ENCODE measurements at places on chromosomes 5 and 9.

DNA sequence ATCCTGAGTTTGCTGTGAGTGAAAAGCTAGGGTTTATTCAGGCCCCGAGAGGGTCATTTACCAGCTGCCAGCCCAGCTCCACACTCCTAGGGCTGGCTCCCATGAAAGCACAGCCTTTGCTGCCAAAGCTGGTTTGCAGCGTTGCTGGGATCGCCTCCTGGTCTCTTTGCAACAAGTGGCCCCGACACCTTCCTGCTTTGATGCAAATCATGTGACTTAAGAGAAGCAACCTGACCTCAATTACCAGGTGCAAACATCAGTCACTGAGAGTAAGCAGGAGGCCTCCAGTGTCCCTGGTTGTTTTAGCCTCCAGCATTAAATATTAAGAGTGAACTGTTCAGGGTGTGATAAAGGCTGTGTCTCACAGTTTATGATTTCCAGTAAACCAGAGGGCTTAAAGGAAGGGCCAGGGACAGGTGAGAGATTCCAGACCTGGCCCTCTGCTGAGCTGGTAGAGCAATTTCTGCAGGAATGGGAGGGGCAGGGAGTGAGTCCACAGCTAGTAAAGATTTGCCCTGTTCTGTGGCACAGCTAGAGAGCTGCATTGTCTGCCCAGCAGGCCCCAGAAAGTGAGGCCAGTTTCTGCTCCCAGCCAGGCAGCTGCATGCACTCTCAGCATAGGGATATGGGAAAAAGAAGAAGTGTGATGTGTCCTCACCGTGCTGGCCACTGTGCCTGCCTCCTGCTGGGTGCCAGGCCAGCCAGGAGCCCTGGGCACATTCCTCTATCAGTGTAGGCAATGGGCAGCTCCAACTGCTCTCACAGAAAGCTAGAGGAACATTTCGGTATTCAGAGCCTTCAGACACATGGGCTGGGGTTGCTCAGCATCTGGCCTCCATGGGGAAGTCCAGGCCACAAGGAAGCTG, 58.0 kb downstream of the SLC22A5 start:
- DNase-seq: no peak

- no peak for DNase-seq
These were observed 34.2 kb upstream of the TGFBR1 start for GRCh38 chr9:99070681-99071080.

DNA sequence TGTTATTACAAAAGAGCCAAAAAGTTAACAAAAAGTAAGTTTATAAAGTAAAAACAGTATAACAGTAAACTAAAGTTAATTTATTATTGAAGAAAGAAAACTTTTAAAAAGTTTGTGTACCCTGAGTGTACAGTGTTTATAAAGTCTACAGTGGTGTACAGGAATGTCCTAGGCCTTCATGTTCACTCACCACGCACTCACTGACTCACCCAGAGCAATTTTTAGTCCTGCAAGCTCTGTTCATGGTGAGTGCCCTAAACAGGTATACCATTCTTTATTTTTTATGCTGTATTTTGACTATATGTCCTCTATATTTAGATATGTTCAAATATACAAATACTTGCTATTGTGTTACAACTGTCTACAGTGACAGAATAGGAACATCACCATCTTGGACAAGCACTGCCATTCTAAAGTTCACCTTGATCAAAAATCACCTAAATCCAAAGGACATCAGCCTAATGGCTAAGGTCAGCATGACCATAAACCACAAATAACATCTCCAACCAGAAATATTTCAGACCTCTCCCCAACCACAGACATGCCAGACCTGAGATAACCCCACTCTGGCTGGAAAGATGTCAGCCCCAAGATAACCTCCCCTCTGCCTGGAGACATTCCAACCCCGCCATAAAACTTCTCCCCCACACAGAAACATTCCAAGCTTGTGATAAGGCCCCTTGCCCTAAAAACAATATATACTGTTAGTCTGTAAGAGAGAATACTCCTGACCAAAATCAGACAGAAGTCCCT, 56.1 kb downstream of the AGXT2 start:
- no peak for DNase-seq

DNA sequence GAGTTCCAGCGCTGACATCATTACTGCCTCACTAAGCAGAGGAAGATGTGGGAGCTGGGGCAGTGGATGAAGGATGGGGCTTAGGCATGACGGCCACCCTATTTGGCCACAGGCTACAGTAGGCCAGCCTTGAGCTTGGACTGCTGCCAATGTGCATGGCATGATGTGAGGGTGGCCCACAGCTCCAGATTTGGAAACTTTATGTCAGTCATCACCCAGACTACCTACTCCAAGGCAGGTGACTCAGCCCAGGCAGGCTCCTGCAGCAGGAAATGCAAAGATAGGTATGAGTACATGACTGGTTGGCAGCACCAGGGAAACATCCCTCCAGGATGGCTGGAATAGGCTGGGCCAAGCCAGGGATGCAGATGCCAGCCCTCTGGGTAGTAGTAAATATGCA, 303.6 kb downstream of the SPOCK1 start:
- no peak for DNase-seq

DNA sequence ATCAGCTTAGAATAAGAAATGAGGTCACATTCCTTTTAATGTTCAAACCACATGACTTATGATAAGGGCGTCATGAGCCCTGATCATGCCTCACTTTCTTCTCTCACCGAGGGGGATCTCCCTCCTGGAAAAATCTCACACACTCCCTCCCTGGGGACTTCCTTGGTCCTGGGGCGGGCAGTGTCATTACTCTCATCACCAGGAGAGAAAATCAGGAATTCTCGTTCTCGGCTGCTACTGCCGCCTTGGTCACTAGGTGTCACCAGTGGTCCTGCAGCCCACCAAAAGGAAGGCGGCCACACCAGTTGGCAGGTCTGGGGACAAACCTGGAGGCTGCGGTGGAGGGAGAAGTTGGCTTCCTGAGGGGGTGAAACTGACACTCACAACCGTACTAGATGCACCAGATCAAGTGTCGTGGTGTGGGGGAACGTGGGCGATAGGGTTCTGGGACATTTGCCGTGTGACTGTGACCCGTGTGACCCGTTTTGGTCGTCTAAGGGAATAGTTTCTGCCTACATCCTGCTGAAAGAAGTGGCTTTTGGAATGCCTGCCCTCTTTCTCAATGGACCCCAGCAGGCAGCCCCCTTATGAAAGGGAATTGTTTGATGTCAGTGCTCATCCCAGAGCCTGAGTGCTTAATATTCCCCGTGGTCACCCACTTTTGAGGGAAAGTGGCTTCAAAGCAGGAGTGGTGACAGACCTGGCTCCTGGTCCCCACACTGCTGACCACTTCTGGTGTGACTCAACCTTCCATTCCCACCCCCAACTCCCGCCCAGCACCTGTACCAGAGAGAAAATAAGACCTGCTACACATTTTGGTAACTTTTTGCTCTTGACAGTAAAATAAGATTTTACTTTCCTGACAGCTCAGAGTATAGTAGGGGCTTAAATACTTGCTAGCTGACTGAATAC, 63.2 kb downstream of the ACER2 start:
- no peak for DNase-seq

DNA sequence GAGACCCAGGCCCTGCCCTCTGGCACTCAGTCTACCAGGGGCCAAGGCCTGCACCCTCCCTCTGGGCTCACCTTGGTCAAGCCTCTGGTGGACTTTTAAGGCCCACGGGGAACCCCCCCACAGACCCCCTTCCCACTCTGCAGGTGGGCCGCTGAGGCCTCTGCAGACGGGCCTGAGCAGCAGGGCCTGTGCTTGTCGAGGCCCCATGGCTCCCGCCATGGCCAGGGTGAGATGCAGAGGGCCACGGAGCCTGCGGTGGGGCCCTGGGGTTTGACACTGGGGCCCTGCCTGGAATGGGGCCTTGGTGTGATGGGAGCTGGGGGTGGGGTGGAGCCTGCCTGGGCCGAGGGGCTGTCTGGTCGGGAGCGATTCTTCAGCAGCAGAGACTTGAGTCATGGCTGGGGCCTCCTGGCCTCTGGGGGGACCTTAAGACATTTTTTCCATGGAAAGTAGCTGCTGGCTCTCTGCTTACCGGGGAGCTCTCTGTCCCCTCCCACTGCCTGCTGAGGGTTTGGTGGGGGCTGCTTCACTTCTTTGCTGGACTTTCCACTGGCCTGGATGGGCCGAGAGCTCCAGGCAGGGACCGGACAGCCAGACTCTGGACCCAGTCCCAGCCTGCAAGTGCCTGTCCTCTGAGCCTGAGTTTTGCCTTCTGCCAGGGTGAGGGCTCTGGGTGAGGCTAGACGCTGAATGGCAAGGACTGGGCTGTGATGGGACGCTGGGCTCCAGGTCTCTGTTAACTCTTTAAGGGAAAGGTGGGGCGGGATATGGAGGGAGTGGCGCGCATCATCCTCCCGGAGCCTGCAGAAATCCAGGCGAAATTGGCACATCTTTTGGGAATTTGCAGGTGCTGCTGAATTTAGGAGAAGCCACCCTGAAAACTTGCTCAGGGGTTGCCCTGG, 132.2 kb downstream of the RXRA start:
- no peak for DNase-seq

DNA sequence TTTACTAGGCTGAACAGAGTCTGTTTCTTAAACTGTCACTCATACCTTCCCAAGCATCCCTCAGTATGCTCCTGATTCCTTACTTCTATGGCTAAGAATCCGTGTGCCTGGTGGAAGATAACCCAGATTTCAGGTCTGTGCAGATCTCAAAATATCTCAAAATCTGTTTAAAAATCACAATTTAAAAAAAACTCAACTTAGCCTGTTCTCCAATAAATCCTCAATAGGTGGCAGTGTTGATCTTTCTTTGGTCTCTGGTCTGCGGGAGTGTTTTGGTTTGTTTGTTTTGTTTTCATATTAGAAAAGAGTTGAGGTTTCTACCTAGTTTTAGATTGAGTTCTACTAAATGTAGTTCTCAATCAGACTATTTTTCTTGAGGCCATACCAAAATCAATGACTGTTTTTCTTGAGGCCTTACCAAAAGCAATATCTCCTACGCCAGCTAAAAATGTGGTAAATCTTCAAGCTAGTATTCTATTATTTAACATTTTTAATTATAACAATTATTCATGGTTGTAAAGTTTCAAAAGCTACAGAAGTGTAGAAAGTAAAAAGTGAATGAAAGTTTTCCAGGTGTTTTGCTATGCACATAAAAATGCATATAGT, 57.9 kb downstream of the TGFBR1 start:
- no peak for DNase-seq

GRCh38 chr5:16628376-16628775, 11.6 kb upstream of the RETREG1 start:
- DNase-seq: no peak

DNA sequence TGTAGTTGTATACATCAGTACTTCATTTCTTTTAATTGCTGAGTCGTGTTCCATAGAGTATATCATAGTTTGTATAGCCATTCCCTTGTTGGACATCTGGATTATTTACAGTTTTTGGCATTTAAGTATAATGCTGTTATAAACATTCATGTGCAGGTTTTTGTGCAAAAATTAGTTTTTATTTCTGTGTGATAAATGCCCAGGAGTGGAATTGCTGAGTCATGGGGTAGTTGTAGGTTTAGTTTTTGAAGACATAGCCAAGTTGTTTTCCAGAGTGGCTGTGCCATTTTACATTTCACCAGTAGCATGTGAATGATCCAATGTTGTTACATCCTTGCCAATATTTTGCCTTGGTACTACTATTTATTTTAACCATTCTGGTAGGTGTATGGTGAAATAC, 12.5 kb downstream of the ZNF354B start:
- DNase-seq: no peak

DNA sequence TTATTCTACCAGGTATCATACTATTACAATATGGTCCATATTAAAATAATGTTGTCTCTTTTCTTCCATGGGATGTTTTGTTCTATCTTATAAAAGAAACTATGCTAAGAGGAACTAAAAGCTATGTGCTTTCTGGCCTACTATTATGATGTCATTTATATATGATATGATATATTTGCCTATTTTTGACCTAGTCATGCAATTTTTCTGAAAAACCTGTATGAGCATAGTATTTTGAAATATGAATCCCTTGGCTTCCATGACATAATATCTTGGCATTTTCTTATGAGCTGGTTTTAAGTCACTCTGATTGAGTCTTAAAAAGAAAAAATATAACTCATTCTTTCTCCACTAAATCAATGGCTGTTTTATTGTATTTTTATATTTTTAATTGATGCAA, 60.7 kb downstream of the MAN2A1 start:
- DNase-seq: no peak

- no peak for DNase-seq
These were observed 137.1 kb upstream of the ADAMTS19 start for GRCh38 chr5:129322968-129323367.

- DNase-seq: no peak
These were observed 14.9 kb upstream of the MEGF10 start for GRCh38 chr5:127275641-127276193.

DNA sequence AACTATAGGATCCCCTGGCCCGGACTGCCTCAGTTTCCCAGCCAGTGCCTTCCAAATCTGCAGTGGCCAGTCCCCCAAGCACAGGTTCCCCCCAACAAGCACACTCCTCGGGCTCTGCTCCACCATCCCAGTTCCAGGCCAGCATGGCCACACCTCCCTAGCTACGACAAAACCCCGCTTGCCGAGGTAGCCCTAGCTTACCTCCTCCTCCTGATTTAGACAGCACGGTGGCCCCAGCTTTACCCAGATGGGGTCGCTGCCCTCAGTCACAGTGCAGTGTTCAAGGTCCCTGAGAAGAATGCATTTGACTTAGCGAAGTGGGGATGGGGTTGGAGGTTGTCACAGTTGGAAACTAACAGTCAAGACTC, 40.8 kb upstream of the GARNL3 start:
- DNase-seq: no peak

DNA sequence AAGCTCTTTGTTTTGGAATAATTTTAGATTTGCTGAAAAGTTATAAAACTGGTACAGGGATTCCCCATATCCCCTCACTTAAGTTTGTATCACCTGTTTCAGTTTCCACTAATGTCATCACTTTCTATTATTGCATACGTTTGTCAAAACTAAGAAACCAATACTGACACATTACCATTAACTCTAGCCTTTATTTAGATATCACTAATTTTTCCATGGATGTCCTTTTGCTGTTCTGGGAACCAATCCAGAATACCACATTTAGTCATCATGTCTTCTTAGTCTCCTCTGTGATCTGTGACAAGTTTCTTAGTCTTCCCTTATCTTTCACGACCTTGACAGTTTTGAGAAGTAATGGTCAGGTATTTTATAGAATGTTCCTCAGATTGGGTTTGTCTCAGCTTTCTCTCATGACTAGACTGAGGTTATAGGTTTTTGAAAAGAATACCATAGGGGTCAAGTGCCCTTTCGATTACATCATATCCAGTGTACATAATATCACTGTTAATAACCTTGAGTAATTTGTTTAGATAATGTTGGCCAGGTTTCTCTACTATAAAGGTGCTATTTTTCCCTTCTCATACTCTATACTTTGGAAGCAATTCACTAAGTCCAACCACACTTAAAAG, 51.9 kb upstream of the NMUR2 start:
- no peak for DNase-seq

- DNase-seq: no peak
These were observed 609.5 kb upstream of the CLINT1 start for GRCh38 chr5:158468444-158468843.

All from GM12878 (cell line).